Heart left ventricle (tissue), 16 donors: ENCODE measurements at places on chromosomes 2 and 18.

DNA sequence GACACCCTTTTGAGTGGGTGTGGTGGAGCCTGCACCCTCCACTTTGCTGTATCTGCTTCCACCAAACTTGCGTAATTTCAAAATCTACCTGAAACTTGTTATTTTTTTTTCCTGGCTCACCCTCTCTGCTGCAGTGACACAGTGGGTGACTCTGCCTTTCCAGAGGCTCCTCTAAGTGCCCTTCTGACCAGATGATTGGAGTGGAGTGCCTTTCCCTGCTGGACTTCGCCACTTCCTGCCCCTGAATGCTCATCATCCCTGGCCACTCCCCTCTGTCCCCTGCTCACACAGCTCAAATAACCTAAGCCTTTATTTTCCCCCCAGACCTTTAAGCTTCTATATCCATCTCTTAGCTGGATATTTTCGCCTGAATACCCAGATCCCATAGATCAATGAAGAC lies 777.5 kb upstream of the ID2 start:
- no peak for DNase-seq

DNA sequence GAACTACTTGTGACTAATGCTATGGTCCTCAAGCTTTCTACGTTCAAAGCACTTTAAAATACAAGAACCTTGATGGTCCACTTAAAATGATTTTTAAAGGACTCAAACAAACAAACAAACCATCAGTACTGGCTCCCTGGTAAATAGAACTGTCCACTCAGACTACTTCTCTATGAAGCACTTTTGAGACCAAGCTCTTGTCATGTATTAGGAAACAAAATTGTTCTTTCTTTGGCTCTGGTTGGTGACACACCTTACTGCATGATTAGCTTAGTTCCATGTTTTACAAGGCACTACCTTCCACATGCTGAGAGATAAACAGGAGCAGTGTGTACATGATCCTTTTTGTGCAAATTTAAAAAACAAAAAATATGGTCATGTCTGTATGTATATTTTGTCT lies 19.7 kb downstream of the DARS1 start:
- DNase-seq = no peak

DNA sequence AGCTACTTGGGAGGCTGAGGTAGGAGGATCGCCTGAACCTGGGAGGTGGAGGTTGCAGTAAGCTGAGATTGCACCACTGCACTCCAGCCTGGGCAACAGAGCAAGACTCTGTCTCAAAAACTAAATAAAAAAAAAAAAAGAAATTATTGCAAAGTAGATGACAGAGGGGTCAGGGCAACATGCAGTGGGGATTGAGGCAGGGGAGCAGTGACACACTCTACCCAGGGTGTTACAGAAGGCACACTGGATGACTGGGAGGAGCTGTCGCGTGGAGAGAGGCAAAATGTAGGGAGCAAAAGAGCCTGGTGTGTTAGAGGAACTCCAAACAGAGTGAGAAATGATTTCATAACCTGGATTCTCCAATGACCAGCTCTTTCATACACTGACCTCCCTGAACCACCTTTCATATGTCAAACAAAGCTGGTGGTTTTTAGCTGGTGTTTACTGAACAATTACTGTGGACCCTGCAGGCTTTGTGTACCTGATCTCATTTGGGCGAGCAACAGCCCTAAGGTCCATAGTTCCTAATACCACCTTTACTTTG lies 22.1 kb downstream of the FBXO41 start:
- no peak for DNase-seq

GRCh38 chr2:178484245-178485041 lies 4.2 kb downstream of the PLEKHA3 start:
- no peak for DNase-seq

DNA sequence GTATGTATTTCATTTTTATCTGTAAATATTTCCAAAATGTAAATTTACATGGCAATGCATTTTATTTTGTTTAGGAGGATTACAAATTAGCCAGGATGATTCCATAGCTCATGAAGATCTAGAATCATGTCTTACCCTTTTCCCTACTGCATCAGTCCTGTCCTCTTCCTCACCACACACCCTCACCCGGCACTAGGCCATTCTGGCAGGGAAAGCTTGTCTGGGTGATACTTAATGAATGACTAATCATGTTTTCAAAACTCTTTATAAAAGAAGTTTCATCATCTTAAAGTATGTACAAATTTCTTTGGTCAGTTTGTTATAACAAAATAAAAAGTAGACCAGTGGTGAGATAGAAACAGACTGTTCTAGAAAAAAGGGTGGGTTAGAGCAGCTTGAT lies 283.3 kb upstream of the VWC2L start:
- no peak for DNase-seq

- DNase-seq = no peak
These were observed 231.9 kb downstream of the INSIG2 start for GRCh38 chr2:118320196-118320595.
